ENCODE measurements at places on chromosomes 5 and 9. TPM values are rescaled to one million over a fixed set of nuclear protein-coding genes. Genes with fewer than 3 reads are reported as not detected.

SLC45A2 gene
- total RNA-seq, result not detected

GRCh38 chr9:70020991-70021571, 22.6 kb upstream of the MAMDC2 start:
- H3K4me3 ChIP-seq, result no peak overlapping the region
- H3K27ac ChIP-seq, result peak overlapping the region; percentile 65
- no peak for DNase-seq
- no peaks in the 10 kb centered on the region for H3K36me3 ChIP-seq
- H3K4me1 ChIP-seq, result peaks cover 15% of the 10 kb centered on the region
- H3K27me3 ChIP-seq, result no peaks in the 10 kb centered on the region

DNA sequence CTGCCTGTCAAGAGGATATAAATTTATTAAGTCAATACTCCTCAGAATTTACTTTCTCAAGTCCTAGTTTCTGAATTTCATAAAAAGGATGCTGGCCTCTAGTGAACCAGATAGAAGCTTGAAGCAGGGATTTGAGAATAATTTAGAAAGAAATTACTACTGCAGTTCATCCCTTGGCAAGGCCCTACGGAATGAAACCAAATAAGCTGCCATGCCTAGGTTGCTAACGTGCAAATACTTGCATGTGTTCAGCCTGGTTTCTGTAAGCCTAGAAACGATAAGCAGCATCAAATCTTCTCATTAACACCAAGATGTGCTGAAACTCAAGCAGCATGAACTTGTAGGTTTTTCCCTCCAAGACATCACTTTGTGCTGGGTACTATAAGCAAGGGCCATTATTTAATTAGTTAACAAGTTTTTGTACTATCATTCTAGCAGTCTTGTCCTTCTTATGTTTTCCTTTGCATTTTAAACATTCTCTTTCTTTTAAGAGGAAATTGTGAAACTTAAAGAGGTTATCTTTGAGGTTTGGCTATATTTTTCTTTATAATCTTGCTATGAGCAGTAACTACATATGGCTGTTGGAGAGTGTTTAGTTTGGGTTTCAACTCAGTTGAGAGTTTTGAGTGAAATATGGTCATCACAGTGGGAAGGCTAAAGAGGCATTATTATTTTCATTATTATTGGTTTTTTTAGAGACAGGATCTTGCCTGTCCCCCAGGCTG, 71.8 kb downstream of the ADAMTSL1 start:
- no peak for DNase-seq
- no peaks in the 10 kb centered on the region for H3K27me3 ChIP-seq

GRCh38 chr5:44441460-44441859, 52.2 kb upstream of the FGF10 start:
- DNase-seq, result no peak
- H3K27ac ChIP-seq, result no peak overlapping the region
- H3K4me1 ChIP-seq, result no peaks in the 10 kb centered on the region
- no peaks in the 10 kb centered on the region for H3K36me3 ChIP-seq

- H3K27me3 ChIP-seq, result no peaks in the 10 kb centered on the region
- no peak overlapping the region for H3K4me3 ChIP-seq
- peak; percentile 58 for DNase-seq
- peaks cover 8% of the 10 kb centered on the region for H3K36me3 ChIP-seq
- H3K4me1 ChIP-seq, result peaks cover 36% of the 10 kb centered on the region
Measured at GRCh38 chr5:177131352-177132135, 2.0 kb upstream of the NSD1 start.

- no peaks in the 10 kb centered on the region for H3K27me3 ChIP-seq
- H3K27ac ChIP-seq, result peak overlapping the region; percentile 76
- H3K4me1 ChIP-seq, result peaks cover 27% of the 10 kb centered on the region
- no peak overlapping the region for H3K4me3 ChIP-seq
- no peak for DNase-seq
Measured at GRCh38 chr5:107218457-107219193, 452.1 kb downstream of the EFNA5 start.

TLE1 gene
- 17.1 TPM for total RNA-seq

DNA sequence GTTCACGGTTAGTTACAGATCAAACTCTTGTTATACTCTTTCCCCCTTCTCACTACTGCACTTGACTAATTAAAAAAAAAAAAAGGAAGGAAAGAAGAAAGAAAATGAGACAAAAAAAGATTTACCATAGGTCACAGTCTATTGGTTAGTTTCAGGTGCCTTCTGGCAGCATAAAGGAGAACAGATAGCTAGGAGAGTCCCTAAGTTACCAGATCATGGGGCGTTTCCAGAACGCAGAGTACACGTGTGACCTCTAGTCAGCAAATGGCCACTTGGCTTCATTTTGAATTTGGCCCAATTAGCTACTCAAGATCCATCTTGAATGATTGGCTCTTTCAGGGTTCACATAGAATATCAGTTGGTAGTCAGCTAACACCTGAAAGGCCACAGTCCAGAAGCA, 20.3 kb upstream of the TMEM171 start:
- H3K27me3 ChIP-seq, result no peaks in the 10 kb centered on the region
- no peak for DNase-seq
- no peak overlapping the region for H3K27ac ChIP-seq
